ENCODE measurements at places on chromosomes 2 and 18.

- no peak for DNase-seq
Measured at GRCh38 chr2:219024059-219024458, 17.3 kb downstream of the CFAP65 start.

GRCh38 chr18:28267878-28268625, 91.1 kb upstream of the CDH2 start:
- no peak for DNase-seq

DNA sequence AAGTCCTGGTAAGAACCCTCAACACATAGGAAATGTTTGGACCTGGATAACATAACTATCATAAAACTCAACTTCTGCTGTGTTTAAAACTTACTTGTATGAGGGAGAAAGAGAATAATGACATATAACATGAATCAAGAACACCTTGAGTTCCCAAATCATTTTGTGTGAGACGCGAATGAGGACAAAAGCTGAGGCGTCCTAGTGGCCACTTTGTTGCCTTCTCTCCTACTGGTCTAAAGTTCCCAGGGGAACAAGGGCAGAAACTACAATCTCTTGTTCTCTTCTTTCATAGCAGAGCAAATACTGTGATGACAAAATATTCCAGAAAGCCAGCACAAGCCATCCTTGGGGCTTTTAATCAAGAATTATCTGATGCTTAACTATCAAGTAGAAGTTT, 8.3 kb upstream of the LCT start:
- no peak for DNase-seq

GRCh38 chr2:188291617-188292347, at the start of gene GULP1:
GULP1 (plus strand) TSS chr2:188291874; CDS start chr2:188477703, 185,829 bp downstream.
- peak; percentile 82 for DNase-seq

- DNase-seq = no peak
Measured at GRCh38 chr2:189552991-189553404, 27.6 kb downstream of the SLC40A1 start.
